ENCODE measurements at places on chromosomes 6 and 20. TPM values are rescaled to one million over a fixed set of nuclear protein-coding genes. Genes with fewer than 3 reads are reported as not detected.
A peak's percentile ranks its signal among the peaks of the same experiment; 100 is the strongest.

GRCh38 chr20:10360878-10361277 lies 73.1 kb downstream of the MKKS start:
- DNase-seq, result no peak
- no peaks in the 10 kb centered on the region for H3K36me3 ChIP-seq
- peaks cover 3% of the 10 kb centered on the region for H3K27me3 ChIP-seq
- H3K27ac ChIP-seq, result no peak overlapping the region

GRCh38 chr6:111871725-111872400 lies 1.4 kb downstream of the FYN start:
- peaks cover 14% of the 10 kb centered on the region for H3K36me3 ChIP-seq
- peak overlapping the region; percentile 94 for H3K27ac ChIP-seq
- H3K27me3 ChIP-seq, result peaks cover 4% of the 10 kb centered on the region
- DNase-seq, result no peak
- H3K4me3 ChIP-seq, result peak overlapping the region; percentile 98

DNA sequence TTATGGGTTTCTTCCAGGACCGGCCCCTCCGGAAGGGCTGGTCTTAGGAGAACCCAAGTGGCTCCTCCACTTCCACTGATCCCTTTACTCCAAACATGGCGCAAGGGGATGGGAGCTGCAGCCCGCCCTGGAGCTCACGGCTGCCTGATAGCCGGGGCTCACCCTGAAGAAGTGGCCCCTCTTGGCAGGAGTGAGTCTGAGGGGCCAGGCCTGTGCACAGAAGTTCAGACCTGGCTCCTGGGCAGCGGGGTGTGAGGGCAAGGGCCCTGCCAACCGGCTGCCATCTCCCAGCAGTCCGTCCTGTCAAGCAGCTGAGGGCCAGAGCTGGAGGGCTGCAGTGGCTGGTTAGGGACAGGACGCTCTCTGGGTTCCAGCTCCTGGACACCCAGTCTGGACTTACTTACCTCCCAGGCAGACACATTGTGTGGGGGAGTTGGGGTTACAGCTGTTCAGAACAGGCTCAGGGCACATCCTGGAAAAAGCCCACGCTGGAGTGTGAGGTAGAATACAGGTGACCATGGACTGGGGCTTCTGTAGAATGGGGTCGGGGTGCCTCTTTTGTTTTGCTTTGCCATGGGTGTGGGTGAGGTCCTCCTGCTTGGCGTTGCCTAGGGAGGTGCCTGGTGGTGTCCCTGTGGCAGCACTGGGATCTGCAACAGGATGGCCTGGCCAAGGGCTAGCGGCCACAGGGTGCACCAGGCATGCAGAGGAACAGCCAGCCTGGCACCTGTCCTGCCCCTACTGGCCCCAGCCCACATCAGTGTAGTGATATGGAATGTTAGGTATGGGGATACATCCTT lies 88.4 kb downstream of the ASXL1 start:
- no peak for DNase-seq
- peaks cover 32% of the 10 kb centered on the region for H3K36me3 ChIP-seq
- peak overlapping the region; percentile 80 for H3K27ac ChIP-seq
- H3K27me3 ChIP-seq, result no peaks in the 10 kb centered on the region
- H3K4me1 ChIP-seq, result peaks cover 29% of the 10 kb centered on the region
- H3K4me3 ChIP-seq, result peak overlapping the region; percentile 18

DNA sequence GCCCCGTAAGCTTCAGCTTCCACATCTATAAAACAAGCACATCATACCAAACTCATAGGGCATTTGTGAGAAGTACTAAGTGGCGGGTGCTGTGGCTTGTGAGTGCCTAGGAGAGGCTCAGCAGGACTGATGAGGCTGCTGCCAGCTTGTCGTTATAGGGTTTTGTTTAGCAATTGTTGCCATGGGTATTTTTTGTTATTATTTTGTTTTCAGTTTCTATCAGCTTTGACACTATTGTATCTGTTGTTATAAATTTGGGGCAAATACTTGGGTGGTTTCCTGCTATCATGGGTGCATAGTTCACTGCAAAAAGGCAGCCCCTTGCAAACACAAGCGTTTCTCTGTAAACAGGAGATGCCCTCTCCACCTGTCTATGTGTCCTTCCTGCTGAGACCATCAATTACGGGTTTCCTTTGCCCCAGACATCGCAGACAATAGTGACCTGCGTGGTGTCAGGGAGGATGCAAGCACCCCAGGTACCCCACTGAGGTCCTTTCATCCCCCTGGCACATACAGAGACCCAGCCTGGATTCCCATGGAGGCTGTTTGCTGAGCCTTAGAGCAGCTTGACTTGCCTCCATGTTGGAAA lies 3.1 kb upstream of the CCDC167 start:
- peaks cover 3% of the 10 kb centered on the region for H3K27me3 ChIP-seq
- peak overlapping the region; percentile 1 for H3K4me3 ChIP-seq
- no peak for DNase-seq
- H3K4me1 ChIP-seq, result peaks cover 28% of the 10 kb centered on the region
- no peak overlapping the region for H3K27ac ChIP-seq

DNA sequence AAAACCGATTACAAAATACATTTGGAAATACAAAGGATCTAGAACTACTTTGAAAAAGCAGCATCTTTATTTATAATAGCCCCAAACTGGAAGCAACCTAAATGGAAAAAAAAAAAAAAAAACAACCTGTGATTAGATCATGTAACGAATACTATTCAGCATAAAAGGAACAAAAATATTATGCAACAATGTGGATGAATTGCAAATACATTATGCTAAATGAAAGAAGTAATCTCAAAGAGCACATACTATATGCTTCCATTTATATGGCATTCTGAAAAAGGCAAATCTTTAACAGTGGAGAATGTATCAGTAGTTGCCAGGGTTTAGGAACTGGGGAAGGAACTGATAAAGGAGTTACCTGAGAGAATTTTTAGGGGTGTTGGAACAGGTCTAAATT lies 28.9 kb downstream of the IRAK1BP1 start:
- no peak for DNase-seq
- no peaks in the 10 kb centered on the region for H3K4me1 ChIP-seq
- no peak overlapping the region for H3K4me3 ChIP-seq
- peaks cover 21% of the 10 kb centered on the region for H3K36me3 ChIP-seq
- H3K27ac ChIP-seq, result no peak overlapping the region

DNA sequence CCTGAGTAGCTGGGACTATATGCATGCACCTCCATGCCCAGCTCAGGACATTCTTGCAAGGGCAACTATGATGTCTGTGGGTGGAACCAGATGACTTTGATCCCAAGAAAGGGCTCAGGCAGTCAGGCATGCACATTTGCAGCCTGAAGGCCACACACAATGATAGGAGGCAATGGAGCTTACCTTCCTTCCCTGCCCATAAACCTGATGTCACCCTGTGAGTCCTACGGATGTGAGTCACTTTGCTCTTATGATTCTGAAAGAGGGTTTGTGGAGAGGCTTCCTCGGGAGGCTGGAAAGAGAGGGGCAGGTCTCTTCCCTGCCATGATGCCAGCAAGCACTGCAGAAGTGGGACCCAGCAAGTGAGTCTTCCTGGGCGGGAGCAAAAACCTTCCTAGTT lies 202.4 kb downstream of the LY86 start:
- no peak overlapping the region for H3K27ac ChIP-seq
- DNase-seq, result no peak
- no peak overlapping the region for H3K4me3 ChIP-seq
- H3K4me1 ChIP-seq, result no peaks in the 10 kb centered on the region
- H3K27me3 ChIP-seq, result no peaks in the 10 kb centered on the region

DNA sequence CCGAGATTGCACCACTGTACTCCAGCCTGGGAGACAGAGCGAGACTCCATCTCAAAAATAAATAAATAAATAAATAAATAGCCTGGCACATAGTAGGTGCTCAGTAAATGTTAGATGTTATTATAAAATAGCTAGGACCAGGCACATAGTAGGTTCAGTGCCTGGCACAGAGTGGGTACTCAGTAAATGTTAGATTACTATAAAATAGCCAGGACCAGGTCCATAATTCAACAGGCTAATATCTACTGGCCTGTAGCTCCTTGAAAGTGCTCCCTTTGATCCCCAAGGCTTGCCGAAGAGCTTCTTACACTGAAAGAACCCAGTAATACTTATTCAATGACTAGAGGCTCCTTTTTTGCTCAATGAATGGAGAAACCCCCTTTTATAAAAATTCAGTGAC lies 215.1 kb upstream of the ZNF217 start:
- no peaks in the 10 kb centered on the region for H3K36me3 ChIP-seq
- no peak overlapping the region for H3K4me3 ChIP-seq
- H3K27me3 ChIP-seq, result no peaks in the 10 kb centered on the region
- DNase-seq, result no peak
- H3K4me1 ChIP-seq, result peaks cover 11% of the 10 kb centered on the region

- H3K27ac ChIP-seq, result no peak overlapping the region
- H3K36me3 ChIP-seq, result no peaks in the 10 kb centered on the region
- H3K4me1 ChIP-seq, result no peaks in the 10 kb centered on the region
- no peak overlapping the region for H3K4me3 ChIP-seq
Observed at GRCh38 chr20:43252761-43253160, 63.1 kb upstream of the PTPRT start.

DNA sequence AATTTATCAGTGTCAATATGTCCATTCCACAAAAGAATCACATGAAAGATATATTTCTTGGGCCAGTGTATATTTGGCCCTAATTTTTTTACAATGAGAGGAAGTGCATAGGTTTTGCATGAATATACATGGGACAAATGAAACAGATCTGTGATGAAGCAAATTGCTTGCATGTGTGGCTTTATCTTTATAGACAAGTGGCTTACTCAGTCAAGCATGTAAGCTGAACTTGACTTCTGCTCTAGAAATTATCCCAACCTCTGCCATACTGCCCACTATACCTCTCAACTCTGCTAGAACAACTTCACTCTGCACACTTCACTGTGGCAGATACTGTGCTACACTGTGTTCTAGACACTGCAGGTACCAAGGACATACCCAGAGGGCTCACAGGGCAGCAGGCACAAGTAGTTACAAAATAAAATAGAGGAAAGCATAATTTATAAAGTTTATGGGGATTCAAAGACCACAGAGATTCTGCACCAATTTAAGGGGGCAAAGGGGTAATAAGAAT lies 349.2 kb upstream of the HSF2 start:
- no peak overlapping the region for H3K27ac ChIP-seq
- no peak overlapping the region for H3K4me3 ChIP-seq
- H3K36me3 ChIP-seq, result no peaks in the 10 kb centered on the region
- H3K27me3 ChIP-seq, result no peaks in the 10 kb centered on the region
- DNase-seq, result no peak

DNA sequence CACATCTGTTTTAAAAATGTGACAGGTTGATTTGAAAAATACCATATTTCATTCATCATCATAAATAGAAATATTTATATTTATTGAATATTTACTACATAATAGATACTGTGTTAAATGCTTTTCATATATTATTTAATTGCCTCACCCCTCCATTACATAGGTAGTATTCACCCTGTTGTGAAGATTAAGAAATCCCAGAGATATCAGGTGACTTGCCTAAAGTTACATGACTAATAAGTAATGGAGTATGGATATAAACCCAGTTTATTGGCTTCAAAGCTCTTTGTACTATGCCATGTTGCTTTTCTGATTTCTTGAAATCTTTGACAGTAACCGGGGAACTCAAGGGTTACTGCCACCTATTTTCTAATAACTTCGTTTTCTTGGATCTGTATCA lies 10.1 kb upstream of the TSPYL1 start:
- H3K27me3 ChIP-seq, result no peaks in the 10 kb centered on the region
- DNase-seq, result no peak
- no peaks in the 10 kb centered on the region for H3K4me1 ChIP-seq
- H3K36me3 ChIP-seq, result no peaks in the 10 kb centered on the region
- H3K4me3 ChIP-seq, result no peak overlapping the region

- no peak for DNase-seq
- no peak overlapping the region for H3K27ac ChIP-seq
- peaks cover 40% of the 10 kb centered on the region for H3K36me3 ChIP-seq
- no peaks in the 10 kb centered on the region for H3K27me3 ChIP-seq
Observed at GRCh38 chr6:44446626-44447300, 59.3 kb downstream of the CDC5L start.

GRCh38 chr6:90490030-90490716 lies 96.7 kb downstream of the MAP3K7 start:
- no peak overlapping the region for H3K27ac ChIP-seq
- no peak overlapping the region for H3K4me3 ChIP-seq
- no peaks in the 10 kb centered on the region for H3K36me3 ChIP-seq
- H3K4me1 ChIP-seq, result peaks cover 18% of the 10 kb centered on the region
- peaks cover 2% of the 10 kb centered on the region for H3K27me3 ChIP-seq
- DNase-seq, result no peak

DNA sequence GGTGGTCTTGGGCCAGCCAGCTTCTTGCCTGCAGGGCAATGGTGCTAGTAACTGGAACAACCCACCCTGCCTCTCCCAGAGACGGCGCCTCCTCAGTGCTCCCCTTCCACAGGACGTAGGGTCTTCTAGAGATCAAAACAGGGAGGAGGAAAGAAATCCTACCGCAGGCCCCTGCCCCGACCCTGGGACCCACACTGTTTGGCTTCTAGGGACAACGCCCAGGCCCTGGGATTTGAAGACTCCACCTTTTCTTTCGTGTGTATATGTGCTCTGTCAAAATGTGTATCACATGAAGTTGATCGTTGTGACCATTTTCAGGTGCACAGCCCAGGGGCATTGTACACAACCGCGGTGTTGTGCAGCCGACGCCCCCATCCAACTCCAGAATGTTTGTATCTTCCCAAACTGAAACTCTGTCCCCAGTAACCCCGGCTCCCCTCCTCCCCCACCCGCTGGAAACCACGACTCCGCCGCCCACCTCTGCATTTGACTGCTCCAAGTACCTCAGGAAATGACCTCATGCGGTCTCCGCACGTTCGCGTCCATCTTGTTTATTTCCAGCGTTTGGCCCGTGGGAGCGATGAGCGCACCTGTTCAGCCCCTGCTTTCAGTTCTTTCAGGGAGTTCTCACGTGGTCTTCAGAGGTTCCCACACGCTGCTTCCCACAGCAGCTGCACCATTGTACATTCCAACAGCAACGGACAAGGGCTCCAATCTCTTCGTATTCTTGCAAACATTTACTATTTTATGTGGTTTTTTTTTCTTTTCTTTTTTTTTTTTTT lies 3.4 kb upstream of the BHLHE23 start:
- no peak overlapping the region for H3K27ac ChIP-seq
- H3K4me1 ChIP-seq, result peaks cover 12% of the 10 kb centered on the region
- H3K36me3 ChIP-seq, result no peaks in the 10 kb centered on the region
- H3K4me3 ChIP-seq, result no peak overlapping the region

GRCh38 chr20:14544688-14545087 lies 207.3 kb upstream of the FLRT3 start:
- no peaks in the 10 kb centered on the region for H3K36me3 ChIP-seq
- no peaks in the 10 kb centered on the region for H3K4me1 ChIP-seq
- H3K4me3 ChIP-seq, result no peak overlapping the region
- no peaks in the 10 kb centered on the region for H3K27me3 ChIP-seq
- DNase-seq, result no peak

- DNase-seq, result no peak
- no peaks in the 10 kb centered on the region for H3K36me3 ChIP-seq
- peak overlapping the region; percentile 100 for H3K27ac ChIP-seq
- no peaks in the 10 kb centered on the region for H3K27me3 ChIP-seq
- H3K4me1 ChIP-seq, result peaks cover 26% of the 10 kb centered on the region
Observed at GRCh38 chr6:158910484-158911440, 89.2 kb downstream of the RSPH3 start.

TFAP2C gene
- 71.7 TPM for total RNA-seq

SYNDIG1 gene
- total RNA-seq, result 4.1 TPM

FOXA2 gene
- 17.5 TPM for total RNA-seq

VAPB gene
- 58.9 TPM for total RNA-seq

EXOC2 gene
- 22.9 TPM for total RNA-seq

ETV7 gene
- total RNA-seq, result 1.7 TPM

ADGRG6 gene
- 72.3 TPM for total RNA-seq

ANGPT4 gene
- total RNA-seq, result not detected

ILRUN gene
- 83.4 TPM for total RNA-seq

CD93 gene
- total RNA-seq, result 0.05 TPM
